ENCODE measurements at places on chromosomes 2 and 18. TPM values are rescaled to one million over a fixed set of nuclear protein-coding genes. Genes with fewer than 3 reads are reported as not detected.

The IL1A gene
- total RNA-seq = 23.4 TPM

The AGXT gene
- not detected for total RNA-seq

The PAX3 gene
- 0.21 TPM for total RNA-seq

The CD8B2 gene
- total RNA-seq = 0.73 TPM

The ABCG8 gene
- not detected for total RNA-seq

The COLEC12 gene
- total RNA-seq = 0.21 TPM

The ARHGAP28 gene
- not detected for total RNA-seq

The MAB21L4 gene
- not detected for total RNA-seq

The PAX8 gene
- total RNA-seq = 0.31 TPM

The VWC2L gene
- under 0.01 TPM for total RNA-seq

The NR4A2 gene
- 83.3 TPM for total RNA-seq

The PTH2R gene
- total RNA-seq = 0.21 TPM

The PPP3R1 gene
- total RNA-seq = 62.1 TPM

The NDUFB3 gene
- 13.9 TPM for total RNA-seq

The SYT4 gene
- total RNA-seq = under 0.01 TPM

The MAP2 gene
- 0.73 TPM for total RNA-seq

The OSR1 gene
- 0.10 TPM for total RNA-seq

The CROCC2 gene
- total RNA-seq = not detected

The RTP5 gene
- 0.21 TPM for total RNA-seq

The M1AP gene
- 0.31 TPM for total RNA-seq

The FOXI3 gene
- total RNA-seq = not detected

The CHPF gene
- 2.7 TPM for total RNA-seq

Measured in mononuclear cell (primary cell).